ENCODE measurements at places on chromosomes 3 and 15. TPM values are rescaled to one million over a fixed set of nuclear protein-coding genes. Genes with fewer than 3 reads are reported as not detected.

- DNase-seq: no peak
These were observed 207.1 kb downstream of the PTPRG start for GRCh38 chr3:61768284-61769037.

DNA sequence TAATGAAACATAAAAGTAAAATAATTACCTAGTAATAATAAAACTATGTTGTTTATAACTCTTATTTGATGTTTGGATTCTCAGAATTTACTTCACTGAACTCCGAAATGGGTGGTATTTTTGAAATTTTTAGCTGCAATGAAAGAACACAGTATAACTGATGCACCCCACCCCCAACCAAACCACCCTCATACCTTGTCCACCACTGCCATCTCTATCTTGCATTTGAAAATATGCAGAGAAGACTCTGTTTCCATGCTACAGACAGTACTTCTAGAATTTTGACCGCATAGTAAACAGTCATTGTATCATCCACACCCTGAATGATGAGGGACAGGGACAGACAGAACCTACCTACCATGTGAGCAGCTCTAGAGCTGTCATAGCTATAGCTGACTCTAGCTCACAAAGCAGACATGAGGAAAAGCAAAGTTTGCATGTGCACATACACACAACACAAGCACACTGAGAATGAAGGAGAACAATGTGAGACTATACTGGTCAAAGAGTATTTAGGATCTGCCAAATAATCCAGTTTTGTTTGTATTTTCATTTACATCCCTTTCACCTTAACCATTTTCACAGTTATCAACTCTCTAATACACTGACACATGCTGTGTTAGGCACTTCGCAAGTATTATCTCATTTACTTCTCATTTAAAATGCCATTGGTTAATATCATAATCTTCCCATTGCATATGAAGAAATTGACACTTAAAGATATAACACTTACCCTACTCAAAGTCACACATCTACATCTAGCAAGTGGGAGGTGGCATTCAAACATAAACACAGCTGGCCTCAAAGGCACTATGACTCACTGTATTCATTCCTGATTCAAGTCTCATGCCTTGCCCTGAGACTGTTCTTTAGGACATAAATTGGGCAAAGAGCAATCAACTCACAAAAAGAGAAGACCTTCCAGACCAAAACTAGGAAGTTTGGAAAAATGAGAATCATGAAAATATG, 1014.7 kb upstream of the CFAP20DC start:
- DNase-seq: no peak

Gene KIF23
- 40.9 TPM for polyA plus RNA-seq

- DNase-seq: no peak
These were observed 901.7 kb downstream of the NTRK3 start for GRCh38 chr15:87354661-87355410.

Gene CADM2
- 0.84 TPM for polyA plus RNA-seq

DNA sequence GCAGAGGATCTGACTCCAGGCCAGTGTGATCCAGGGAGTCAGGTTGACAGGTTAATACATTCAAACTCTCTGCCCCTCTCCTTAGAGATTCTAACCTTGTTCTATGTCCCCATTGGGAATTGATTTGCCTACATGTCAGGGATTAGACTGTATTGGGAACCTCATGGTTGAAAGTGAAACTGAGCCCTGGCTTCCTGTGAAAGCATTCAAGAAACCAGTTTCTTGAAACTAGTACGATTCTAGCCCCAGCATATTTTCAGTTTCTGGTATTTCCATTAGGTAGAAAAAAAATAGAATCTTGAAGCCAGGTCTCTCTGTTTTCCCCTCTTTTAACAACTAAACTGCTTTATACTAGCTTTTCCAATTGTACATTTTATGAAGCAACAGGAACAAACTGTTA, 140.4 kb upstream of the ABI3BP start:
- no peak for DNase-seq

- no peak for DNase-seq
These were observed 18.2 kb downstream of the SSR3 start for GRCh38 chr3:156536524-156537316.

GRCh38 chr3:118772547-118773011, 262.1 kb downstream of the IGSF11 start:
- DNase-seq: no peak

Gene TMEM266
- polyA plus RNA-seq: 12.0 TPM

GRCh38 chr3:195865752-195866151, 42.6 kb downstream of the TNK2 start:
- DNase-seq: no peak

- no peak for DNase-seq
These were observed 25.0 kb downstream of the TGFBR2 start for GRCh38 chr3:30631243-30631904.

GRCh38 chr3:13839253-13839652, 40.6 kb downstream of the WNT7A start:
- DNase-seq: no peak

DNA sequence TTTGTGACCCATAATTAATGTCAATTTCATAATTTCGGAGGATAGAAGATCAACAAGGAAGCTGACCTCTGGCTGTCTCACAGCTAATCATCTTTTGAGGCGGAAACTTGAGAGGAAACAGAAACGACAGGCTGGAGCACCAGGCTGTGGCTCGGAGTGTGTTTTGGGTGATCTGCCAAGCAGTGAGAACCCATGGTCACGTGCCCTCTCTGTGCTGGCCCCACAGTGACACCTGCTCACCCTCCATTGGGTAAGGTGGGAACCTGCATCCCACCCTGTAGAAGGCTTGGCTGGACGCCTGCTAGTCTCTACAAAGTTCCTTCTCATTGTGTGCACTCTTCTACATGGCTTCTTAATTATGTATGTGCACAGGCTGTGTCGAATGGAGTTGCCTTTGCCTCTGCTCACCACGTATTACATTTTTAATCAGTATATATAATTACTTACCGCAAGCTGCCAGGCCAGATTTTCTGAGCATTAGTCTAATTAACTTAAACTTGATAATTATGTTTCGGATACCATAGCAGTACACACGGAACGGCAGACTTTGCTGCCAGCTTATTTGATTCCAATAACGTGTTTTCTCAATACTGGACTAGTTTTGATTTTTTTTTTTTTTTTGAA, 719.4 kb upstream of the CFAP20DC start:
- DNase-seq: no peak

DNA sequence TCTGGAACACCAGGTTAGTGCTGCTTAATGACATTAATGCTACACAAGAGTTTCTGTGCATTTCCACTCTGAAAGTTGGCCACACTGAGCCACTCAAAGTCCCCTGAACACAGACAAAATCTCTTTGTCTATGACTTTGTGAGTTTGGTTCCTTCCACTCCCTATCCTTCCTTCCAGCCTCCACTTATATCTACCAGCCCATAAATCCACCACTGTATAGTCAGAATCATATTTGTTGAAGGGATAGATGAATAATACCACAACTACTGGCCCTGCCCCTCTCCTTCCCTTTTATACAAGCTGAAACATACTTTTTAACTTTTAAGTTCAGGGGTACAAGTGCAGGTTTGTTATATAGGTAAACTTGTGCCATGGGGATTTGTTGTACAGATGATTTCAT, 127.5 kb downstream of the ABHD5 start:
- no peak for DNase-seq

- no peak for DNase-seq
These were observed 77.1 kb downstream of the SEMA6D start for GRCh38 chr15:47794252-47794914.

All from left renal cortex interstitium (tissue), 4 donors.